ENCODE measurements at places on chromosomes 7 and 10. TPM values are rescaled to one million over a fixed set of nuclear protein-coding genes. Genes with fewer than 3 reads are reported as not detected.

DNA sequence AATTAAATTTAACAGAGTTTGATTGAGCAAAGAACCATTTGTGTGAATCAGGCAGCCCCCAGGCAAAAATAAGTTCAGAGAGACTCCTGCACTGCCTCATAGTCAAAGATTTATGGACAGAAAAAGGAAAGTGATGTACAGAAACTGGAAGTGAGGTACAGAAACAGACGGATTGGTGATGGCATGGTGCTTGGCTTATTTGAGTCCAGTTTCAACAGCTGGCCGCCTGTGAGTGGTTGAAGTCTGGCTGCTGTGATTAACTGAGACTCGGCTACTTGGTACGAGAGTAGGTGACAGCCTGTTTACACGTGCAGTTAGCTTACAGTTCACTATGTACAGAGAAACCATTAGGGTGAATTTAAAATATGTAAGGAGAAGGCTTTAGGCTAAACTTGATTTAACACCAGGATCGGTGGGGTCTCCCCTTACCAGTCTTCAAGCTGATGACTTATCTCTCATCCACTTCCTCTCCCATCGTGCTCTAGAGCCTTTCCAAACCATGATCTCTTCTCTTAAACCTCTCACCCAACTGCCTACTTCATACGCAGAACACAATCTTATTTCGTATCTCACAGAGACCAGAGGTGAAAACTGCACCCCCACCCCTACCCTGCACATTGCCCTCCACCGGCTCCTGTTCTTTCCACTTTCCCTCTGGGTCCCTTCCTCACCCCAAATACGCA is 5.0 kb upstream of the MSMB start:
- no peak for DNase-seq

DNA sequence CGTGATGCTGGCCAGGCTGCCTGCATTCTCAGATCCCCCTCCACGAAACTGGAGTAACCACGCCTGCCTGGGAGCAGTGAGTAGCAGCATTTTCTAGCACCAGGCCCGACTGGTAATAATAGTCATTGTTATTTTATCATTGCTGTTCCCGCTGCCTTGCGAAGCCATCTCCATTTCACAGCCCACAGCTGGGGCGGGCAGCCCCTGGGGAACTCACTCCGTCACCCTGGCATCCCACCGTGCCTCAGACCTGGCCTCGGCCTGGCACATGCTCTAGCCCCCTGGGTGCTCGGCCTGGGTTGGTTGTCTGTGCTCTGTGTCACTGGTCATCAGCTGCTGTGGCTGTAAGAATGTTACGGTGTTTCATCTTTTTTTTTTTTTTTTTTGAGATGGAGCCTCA is 57.7 kb upstream of the SH2B2 start:
- no peak for DNase-seq

- no peak for DNase-seq
These were observed 36.0 kb upstream of the KCNIP2 start for GRCh38 chr10:101879456-101880231.

The PALD1 gene
- total RNA-seq = 5.2 TPM

The LIPM gene
- total RNA-seq = not detected
